ENCODE measurements at places on chromosomes 1 and 21.

GRCh38 chr1:83515578-83516154 lies 483.3 kb downstream of the TTLL7 start:
- no peak for DNase-seq

- DNase-seq = no peak
Observed at GRCh38 chr1:231032963-231033362, 7.1 kb downstream of the FAM89A start.

DNA sequence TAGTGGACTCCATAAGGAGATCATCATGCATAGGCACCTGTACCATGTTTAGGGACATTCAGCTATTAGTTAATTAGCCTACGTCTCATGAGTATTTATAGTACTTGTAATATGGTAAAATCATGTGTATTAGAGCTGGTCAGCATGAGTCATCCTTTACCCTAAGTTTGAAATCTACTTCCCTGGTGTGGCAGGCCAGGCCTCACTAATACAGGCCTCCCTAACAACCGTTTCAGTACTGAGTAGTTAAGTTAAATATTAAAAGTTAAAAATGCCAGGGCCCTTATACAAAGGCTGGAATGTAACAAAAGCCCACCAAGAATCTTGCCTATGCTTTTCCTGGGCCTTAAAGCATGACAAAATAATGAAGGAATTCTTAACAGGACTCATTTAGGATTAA lies 356.3 kb upstream of the DPYD start:
- no peak for DNase-seq

DNA sequence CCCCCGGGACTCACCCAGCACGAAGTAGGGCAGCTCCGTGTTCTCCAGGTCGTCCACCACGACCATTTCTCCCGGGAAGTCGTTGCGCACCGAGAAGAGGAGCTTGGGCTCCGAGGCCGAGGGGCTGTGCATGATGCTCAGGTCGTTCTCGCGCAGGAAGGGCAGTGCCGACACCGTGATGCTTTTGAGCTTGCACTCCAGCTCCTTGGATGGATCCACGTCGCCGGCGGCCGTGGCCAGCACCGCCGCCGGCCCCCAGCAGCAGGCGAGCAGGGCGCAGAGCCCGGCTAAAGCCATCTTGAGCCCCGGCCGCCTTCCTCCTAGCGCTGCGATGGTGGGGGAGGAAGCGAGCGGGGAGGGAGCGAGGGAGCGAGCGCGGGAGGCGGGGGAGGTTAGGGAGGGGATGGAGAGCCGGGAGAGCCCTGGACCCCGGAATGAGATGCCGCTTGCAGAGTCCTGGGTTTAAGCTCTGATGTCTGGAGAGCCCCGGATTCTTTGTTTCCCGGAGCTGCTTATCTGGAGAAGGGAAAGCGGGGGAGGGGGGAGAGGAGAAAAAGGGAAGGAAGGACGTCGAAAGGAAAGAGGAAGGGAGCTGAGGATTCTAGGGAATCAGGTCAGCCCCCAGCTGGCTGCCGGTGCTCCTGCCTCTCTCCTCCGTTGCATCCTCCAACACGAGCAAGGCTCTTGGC lies at the start of gene ASTN1:
ASTN1 (minus strand) TSS at position 333 of the 689 bp plus-strand sequence; CDS start at position 297, 36 bp downstream.
- DNase-seq = no peak

- no peak for DNase-seq
Observed at GRCh38 chr1:205013683-205014367, 29.2 kb upstream of the CNTN2 start.

GRCh38 chr1:162674034-162674608 lies 41.9 kb downstream of the DDR2 start:
- DNase-seq = no peak

Measured in liver (tissue), 10 donors.